CD14-positive monocyte (primary cell): ENCODE measurements at places on chromosomes 5 and 9.

DNA sequence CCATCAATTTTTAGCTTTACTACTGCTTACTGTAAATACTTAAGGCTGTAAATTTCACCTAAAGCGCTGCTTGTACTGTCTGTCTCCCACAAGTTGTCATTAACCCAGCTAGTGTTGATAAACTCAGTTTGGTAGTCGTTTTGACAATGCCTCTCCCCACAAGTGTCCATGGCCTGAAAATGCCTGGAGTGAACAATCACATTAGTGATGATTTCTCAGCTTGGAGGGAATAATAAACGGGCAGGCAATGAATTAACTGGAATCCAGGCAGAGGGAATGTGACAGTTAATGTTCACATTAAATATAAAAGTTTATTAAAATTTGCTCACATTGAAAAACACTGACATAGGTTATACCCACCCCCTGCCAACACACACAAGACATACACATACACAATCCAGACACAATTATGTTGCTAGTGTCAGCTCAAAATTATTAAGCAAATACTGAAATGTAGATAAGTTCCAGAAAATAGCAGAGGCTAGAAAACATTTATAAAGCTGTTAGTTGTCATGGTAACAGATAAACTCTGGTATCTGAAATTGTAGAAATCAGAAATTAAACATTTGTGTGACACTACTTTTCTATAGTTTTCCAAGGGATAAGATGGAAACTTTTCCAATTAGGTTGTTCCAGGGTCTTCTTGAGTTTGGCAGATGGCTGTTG, 341.9 kb downstream of the DIRAS2 start:
- no peak for DNase-seq

DNA sequence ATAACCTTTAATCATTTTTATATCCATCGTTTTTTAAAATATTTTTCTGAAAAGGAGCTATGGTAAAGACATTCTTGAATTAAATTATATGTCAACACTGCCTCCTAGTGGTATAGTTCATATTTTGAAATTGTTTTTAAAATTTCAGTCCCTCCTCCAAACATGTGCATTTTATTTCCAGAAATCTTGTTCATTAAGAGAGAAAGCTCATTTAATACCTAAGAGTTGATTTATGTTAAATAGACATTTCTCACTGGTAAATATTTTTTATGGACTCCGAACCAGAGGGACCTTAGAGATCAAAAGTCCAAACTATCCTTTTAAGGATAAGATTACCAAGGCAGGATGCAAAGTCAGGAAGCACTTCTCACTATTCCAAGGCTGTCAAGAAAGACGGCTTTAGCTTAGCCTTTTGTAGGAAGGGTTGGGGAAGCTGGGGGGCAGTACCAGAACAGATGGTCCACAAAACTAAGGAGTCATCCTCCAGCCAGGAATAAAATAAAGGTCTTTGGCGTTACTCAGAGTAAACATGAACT, 21.6 kb downstream of the BHMT start:
- DNase-seq, result no peak

- no peak for DNase-seq
These were observed 226.4 kb downstream of the KIAA0825 start for GRCh38 chr5:94391996-94392395.

DNA sequence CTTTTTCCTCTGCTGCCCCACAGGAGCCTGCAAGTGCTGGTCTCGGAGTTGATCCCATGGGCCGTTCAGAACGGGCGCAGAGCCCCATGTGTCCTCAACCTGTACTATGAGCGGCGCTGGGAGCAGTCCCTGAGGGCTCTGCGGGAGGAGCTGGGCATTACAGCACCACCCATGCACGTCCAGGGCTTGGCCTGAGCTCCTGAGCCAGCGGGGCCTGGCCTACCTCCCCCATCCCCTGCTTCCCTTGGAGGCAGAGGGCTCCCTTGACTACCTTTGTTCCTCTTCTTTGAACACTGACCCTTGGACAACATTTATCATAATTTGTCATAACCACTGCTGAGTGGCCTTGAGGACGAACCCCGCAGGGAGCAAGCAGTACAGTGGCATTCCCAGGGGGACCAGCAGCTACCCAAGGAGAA, 6.9 kb upstream of the SLC27A4 start:
- DNase-seq, result no peak

GRCh38 chr5:113235884-113236283, 198.9 kb downstream of the TSSK1B start:
- no peak for DNase-seq

DNA sequence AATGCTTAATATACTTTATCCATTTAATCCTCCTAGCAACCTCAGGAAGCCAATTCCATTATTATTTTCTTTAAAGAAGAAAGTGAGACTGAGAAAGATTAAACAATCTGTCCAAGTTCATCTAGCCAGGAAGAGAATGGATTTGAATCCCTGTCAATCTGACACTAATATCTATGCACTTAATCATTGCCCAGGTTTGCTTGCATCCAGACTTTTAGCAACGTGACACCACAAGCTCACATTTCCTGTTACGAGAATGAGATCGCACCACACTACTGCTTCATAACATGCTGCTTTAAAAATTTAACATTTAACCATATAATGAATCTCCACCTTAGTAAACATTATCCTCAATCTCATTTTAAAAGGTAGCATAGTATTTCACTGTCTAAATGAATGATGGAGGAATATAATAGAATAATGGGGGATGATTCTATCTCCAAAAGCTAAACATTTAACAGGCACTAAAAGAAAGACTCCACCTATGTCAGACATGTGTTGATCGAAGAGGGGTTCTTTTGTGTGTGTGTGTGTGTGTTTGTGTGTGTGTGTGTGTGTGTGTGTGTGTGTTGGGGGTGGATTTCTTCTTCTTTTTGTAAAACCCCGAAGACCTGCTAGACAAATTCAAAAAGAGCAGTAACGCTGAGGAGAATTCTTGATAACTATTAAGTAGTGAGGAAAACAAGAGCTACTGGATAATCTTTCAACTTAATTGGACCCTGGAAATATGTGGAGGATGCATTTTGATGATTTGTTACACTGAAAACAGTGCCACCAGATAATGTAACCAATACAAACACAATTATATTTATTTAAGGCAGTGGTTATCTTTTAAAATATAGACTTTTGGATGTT, 138.7 kb upstream of the NR3C1 start:
- no peak for DNase-seq
